Activated CD8-positive, alpha-beta T cell treated with anti-CD3 and anti-CD28 coated beads for 36 hours (primary cell): ENCODE measurements at places on chromosomes 7 and 10. TPM values are rescaled to one million over a fixed set of nuclear protein-coding genes. Genes with fewer than 3 reads are reported as not detected.

- no peak for DNase-seq
Measured at GRCh38 chr7:17654940-17655339, 285.4 kb downstream of the SNX13 start.

GRCh38 chr7:103065667-103066066, 8.9 kb downstream of the FBXL13 start:
- peak; percentile 68 for DNase-seq

- no peak for DNase-seq
Measured at GRCh38 chr10:3123571-3124411, 48.8 kb downstream of the PITRM1 start.

DNA sequence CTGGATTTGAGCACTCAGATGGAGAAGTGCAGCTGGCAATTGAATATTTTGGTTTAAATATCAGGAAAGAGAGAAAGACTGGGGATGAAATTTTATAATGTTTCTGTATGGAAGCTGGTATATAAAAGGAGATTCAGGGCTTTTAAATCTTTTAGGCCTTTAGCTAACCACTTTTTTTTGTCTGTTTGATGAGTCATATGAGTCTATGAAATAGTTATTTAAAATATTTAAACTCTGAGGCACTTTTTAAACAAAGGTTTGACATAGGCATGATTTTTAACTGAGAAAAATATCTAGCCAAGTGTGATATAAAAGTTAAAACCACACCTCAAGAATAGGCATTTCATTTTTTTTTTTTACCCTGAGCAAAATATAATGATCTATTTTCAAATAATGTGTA, 944.3 kb downstream of the GATA3 start:
- DNase-seq = no peak

The SAMD9L gene
- total RNA-seq = 13.6 TPM
